Astrocyte of the spinal cord (primary cell): ENCODE measurements at places on chromosomes 7 and 10.

DNA sequence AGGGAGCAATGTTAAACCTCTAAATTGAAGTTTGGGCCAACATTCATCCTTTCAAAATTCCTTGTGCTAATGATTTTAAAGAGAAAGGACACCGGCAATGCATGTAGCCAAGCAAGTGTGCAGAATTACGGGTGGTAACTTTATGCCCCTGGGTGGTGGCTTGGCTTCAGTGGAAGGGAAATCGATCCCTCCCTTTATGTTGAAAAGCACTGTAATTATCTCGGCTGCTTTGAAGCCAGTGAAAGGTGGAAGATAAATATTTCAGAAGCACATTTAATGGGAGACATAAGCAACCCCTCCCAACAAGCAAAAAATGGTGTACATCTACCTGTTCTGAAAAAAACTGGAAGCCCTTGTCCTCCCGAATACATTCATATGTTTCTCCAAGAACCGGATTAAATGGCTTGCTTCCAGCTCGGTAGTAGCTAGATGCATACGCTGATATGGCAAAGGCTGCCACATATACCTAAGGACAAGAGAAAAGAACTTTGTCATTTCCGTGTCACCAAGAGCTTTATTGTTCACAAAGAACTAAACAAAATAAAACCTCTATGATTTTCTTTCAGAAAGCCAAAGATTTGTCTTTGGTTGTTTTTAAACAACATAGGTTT, 73.3 kb upstream of the GSDME start:
- DNase-seq = no peak

- DNase-seq = no peak
These were observed 207.8 kb downstream of the DYNC1I1 start for GRCh38 chr7:95980167-95980566.

DNA sequence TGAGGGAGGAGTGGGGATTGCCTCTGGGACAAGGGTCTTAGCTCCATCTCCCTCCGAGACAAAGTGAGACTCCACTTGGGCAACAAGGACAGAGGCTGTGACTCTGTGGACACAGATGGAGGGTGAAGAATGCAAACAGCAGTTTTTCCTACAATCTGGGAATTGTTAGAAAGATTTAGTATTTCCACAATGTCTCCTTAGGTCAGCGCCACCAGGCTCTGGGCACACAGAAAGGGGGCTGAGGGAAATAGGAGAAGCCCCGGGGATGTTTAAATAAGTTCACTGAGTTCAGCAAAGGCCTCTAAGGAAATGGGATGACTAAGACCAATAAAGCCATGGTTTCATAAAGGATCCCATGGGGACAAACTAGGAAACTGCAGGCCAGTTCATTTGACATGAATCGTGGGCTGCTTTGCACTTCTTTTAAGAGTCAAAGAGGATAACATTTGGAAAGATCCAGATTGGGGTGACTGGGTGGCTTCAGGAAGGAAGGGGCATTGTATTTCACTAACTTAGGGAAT, 219.8 kb upstream of the GLI3 start:
- DNase-seq = no peak

DNA sequence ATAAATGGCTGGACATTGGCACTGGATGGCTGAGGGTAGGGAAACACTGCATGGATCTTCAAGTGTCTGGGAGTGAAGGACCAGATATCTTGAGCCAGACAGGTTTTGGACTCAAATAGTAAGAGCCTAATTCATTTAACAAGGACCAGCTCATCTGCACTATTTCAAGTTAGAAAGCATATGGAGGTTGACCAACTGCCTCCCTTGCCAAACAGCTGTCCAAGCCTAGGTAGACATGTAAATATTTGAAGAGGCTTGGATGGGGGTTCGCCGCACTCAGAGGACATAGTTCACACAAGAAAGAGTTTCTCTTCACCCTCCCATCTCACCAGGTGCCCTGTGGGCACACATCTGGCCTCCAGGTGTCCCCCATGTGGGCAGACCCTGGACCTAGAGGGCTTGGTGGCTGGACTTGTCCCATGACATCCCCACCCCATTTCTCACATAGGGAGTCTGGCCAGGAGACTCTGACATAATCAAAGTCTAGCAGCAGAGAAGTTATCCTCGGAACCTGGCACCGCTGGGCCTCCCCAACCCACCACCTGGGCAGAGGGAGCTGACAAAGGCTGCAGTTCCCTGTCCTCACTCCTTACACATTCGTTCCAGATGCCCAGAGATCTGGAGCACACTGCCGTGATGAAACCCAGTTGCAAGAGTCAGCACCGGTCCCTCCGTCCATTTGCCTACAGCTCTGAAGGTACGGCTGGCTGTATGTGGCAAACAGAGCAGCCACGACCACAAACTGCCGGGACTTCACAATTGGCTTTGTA, 116.9 kb upstream of the GDF10 start:
- no peak for DNase-seq

GRCh38 chr7:155797262-155798250, 14.7 kb downstream of the SHH start:
- DNase-seq = no peak

GRCh38 chr7:51219261-51219988, 97.2 kb downstream of the COBL start:
- no peak for DNase-seq

DNA sequence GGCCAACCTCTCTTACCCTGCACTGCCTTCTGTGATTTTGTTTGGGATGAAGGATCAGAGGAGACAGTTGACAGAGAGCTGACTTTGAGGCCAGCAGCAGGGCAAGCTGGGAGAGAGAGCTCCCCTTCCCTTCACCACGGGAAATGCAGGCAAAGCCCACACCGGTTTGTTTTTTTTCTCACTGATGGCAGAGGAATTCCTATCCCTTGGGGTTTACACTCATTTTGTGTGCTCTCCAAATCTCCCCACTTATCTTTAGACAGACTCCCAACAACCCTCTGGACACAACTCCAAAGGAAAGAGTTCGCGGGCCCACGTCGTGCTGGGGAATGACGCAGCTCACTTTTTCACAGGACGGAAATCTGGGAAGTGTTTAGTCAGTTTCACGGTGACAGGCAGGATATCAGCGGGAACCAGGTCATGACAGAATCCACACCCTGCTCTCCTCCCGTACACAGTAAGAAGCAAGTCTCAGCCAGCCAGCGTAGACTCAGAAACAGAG, 68.3 kb upstream of the FAM171A1 start:
- DNase-seq = peak; percentile 85

- DNase-seq = no peak
These were observed 50.8 kb upstream of the CREB5 start for GRCh38 chr7:28361551-28361950.

DNA sequence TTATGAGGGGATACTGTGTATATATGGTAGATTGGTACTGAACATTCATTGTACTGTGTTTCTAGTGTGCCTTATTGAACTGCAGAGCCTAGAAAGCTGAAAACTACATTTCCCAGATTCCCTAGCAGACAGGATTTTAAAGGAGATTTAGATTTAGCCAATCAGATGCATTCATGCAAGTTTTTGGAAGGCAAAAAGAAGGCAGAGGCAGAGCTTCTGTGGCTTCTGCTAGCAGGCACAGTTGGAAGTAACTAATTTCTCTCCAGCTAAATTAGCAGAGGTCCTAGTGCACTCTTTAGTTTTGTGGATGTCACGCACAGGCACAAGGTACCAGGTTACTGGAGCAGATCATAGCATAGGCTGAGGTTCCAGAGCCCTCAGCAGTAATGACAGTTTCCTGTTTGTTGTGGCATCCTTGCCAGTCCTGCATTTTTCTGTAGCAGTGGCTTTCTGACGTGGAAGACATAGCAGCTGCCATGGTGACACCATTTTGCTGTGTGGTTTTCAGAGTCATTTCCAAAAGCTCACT, 83.7 kb upstream of the CCDC71L start:
- DNase-seq = no peak

DNA sequence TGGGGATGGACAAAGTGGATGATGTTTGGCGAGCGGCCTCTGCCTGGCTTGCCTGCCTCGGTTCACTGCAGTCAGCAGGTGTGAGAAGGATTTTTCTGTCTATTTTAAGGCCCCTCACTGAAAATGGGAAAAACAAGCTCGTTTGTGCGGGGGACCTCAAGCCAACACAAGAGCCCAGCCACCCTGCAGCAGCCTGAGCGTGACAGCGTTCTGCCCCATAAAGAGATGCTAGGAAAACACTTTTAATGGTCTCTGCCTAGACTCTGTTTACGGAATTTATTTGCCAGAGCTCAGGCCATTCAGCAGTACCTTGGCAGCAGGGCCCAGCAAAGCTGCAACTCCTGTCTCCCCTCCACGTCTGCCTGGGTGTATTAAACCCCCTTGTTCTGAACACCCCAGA, 131.7 kb downstream of the GRK5 start:
- DNase-seq = no peak

GRCh38 chr7:37633048-37633447, 50.5 kb upstream of the GPR141 start:
- no peak for DNase-seq

DNA sequence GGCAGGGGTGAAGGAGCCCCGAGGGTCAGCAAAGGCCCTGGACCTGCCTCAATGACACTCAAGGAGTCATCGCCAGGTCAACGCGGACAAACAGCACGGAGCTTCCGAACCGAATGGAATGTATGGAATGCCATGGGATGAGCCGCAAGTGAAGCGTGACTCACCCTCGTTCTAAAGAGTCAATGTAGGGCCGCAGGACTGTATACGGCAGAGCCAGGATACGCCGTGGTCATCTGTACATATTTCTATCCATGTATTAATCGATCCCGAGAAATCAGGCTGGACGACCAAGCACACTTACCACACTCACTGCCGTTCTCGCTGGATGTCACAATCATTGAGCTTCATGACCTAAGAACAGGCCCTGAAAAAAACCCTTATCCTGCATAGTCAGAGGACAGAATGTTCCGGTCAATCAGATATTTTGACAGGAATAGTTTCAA, 4.3 kb downstream of the SNX8 start:
- DNase-seq = peak; percentile 85

GRCh38 chr10:125264757-125265578, 104.6 kb upstream of the CTBP2 start:
- DNase-seq = no peak

DNA sequence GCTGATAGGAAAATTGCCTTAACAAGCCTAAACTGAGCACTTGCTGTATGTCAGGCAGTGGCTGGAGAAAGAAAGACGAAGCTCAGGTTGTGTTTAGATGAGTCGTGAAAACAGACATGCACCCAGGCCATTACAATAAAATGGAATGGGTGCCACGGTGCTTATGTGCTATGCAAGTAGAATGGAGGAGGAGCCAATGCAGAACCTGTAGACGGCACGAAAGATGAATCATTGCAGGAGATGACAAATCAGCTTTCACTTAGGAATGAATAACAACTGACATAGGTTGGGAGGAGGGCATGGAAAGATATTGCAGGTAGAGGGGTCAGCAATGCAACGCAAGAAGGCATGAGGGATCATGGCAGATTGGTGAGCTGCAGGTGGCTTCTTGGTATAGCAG, 61.2 kb upstream of the ARHGAP21 start:
- no peak for DNase-seq

- DNase-seq = no peak
These were observed 48.3 kb downstream of the ADRA2A start for GRCh38 chr10:111125102-111125501.

- no peak for DNase-seq
These were observed 4.3 kb downstream of the SLC29A3 start for GRCh38 chr10:71323407-71323806.

DNA sequence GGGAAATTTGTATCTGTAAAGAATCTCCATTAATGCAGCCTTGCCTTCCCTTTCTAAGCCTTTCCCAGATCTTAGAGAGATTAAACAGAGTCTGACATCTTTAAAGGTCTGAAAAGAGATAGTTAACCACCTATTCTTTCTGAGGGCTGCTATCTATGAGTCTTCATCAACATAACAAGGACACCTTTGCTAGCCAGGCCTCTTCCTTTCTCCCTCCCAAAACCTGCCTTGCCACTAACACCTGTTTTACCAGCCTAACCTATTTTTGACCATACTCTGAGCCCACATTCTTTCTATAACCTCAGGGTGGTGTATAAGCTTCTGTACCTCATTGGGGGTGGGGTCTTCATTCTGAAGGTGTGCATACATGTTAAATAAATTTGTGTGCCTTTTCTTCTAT, 217.1 kb downstream of the IPMK start:
- no peak for DNase-seq

DNA sequence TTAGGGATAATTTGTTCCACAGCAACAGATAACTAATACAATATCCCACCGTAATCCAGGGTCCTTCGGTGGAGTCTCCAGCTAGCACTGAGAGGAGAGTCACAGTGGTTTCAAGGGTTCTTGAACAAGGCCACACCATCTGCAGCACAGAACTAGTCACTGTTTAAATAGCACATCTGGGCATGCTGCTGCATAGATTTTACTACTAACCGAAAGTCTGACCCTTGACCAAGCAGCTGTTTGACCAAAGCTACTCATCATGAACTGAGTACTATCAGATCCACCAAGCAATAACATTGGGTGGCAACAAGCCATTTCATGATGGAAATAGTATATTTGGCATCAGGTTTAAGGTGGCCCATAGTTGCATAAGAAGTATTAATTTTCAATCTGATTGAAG, 53.2 kb downstream of the ANKMY2 start:
- DNase-seq = no peak

DNA sequence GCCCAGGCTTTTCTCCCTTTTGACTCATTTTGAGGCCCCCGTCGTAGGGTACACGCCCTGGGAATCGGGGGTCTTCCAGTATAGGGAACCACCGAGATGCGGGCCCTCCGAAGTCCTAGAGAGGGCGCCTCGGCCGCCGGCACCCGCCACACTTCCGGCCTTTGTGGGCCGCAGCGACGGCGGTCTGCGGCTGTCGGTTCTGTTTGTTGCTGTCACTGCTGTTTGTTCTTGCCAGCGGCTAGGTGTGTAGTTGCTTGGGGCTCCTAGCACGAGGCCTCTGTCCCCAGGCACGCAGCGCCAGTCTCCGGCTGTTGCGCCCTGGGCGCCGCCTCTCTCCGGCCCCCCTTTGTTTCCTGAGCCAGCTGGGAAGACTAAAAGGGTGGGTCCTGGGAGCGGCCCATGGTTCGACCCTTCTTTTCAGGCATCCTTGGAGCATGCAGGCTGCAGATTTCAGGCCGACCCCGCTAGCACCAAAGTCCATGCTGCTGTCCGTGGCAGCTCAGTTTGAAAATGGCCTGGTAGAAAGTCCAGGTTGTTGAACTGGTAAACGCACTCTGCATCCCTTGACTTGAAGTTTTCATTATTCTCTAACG, 17.8 kb upstream of the ZKSCAN1 start:
- DNase-seq = peak; percentile 27

DNA sequence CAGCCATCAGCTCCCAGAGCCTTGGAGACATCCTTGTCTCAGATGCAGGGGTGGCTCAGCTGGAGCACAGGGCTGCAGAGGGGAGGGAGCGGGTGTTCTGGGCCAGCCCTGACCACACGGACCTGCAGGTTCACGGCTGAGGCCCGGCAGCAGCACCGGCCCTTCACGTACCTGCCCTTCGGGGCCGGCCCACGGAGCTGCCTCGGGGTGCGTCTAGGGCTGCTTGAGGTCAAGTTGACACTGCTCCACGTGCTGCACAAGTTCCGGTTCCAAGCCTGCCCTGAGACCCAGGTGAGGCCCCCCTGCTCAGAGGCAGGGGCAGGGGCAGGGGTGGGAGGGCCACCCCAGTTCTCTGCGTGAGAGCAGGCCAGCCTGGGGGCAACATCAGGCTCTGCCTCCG, 45.2 kb downstream of the PARP12 start:
- no peak for DNase-seq

- DNase-seq = peak; percentile 98
These were observed 339.2 kb upstream of the PODXL start for GRCh38 chr7:131895541-131896164.

GRCh38 chr10:13536674-13537366, 8.0 kb upstream of the BEND7 start:
- DNase-seq = peak; percentile 35

- DNase-seq = peak; percentile 77
These were observed 59.2 kb upstream of the OIT3 start for GRCh38 chr10:72834183-72834825.
